ENCODE measurements at places on chromosomes 4 and X.

DNA sequence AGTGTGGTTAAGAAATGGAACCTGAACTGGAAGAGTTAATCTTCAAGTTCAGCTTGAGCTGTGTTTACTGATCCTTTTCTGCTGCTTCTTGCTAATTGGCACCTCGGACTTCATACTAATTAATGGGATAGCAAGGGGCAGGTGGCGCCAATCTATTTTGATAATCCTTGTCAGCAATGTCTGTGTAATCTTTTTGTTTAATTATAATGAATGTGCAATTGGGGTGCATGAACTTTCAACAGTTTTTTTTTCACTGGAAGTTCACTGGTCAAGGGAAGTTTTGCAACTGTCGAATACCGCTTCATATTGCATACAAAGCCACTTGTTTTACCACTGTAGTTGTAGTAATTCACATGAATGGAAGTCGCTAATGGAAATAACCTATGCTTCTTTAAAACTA is 261.0 kb downstream of the BMPR1B start:
- no peak for DNase-seq

DNA sequence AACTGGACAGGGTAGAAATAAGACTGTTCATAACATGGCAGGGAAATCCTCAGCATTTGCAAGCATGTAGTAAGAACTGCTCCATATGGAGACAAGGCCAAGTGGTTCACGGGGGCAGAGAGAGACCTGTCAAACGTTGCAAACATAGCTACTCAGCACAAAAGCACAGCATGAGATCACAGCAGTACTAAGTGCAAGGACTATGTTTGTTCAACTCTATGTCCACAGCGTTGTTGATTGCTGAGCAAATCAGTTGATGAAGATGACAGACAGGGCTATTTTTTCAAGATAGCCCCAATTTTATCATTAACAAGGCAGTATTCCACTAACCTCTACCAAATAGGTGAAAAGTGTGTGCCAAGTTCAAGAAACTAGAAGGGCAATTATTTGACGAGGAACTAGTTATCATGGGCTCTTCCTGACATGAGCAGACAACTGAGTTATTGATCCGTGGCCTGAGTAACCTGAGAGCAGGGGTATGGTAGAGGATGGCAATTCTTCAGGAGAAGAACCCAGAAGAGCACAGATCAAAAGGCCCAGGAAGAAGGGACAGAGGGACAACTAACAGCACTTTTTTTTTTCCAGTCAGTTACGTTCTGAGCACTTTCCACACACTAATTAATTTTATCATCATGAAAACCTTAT is 57.4 kb downstream of the SPOCK3 start:
- no peak for DNase-seq

DNA sequence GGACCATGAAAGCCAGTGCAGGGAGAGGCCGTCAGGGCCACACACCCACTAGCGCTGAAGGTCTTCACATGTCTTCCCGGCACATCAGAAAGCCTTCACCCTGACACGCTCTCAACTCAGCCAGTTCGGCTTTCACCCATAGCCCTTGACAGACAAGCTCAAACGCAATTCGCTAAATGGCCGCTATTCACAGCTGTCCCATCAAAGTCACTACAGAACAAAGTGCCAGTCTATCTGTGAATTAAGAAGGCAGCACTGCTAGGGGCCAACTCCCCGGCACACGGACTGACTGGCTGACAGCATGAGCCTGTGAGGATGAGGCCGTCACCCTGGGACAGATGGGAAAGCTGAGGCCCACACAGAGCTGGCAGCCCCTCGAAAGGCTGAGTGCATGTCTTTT is 45.7 kb downstream of the ACOX3 start:
- DNase-seq, result no peak

GRCh38 chr4:1196421-1197183 is 24.2 kb upstream of the SPON2 start:
- no peak for DNase-seq

- no peak for DNase-seq
Measured at GRCh38 chr4:3791256-3791655, 25.1 kb downstream of the ADRA2C start.

GRCh38 chr4:58261526-58261925 is 1151.3 kb upstream of the IGFBP7 start:
- no peak for DNase-seq

GRCh38 chr4:116501954-116502353 is 583.4 kb downstream of the TRAM1L1 start:
- DNase-seq, result no peak

DNA sequence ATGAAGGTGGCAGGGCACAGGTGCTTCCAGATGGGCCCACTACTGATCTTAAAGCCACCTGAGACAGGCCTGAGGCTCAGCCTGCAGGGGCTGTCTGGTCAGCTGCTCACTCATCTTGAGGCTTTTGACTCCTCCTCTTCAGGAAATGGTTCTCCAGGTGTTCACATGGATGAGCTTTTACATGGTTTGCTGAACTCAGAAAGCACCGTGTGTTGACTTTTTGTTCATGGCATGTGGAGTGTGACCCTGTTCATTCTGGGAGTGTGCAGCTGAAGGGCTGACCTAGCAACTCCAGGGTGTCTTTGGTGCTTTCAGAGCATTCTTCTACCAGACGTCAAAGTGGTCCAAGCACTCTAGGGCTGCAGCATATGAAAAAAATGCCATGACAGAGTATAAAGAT is 111.1 kb downstream of the CCNG2 start:
- DNase-seq, result no peak

- DNase-seq, result no peak
Measured at GRCh38 chr4:53767482-53767881, 176.2 kb upstream of the LNX1 start.
